Activated T-helper 17 cell treated with anti-CD3 and anti-CD28 coated beads, Interleukin-2, amount 50 U/mL, for 72 hours (primary cell): ENCODE measurements at places on chromosomes 3 and 15.

DNA sequence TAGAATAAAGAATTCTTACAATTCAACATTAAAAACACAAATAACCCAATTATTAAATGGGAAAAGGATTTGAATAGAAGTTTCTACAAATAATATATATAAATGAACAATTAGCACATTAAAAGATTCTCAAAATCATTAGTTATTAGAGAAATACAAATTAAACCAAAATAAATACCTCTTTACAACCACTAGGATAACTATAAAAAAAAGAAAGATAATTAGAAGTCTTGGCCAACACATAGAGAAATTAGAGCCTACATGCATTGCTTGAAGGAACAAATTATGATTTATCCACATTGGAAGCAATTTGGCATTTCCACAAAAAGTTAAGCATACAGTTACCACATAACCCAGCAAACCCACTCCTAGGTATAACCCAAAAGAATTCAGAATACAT lies 502.3 kb upstream of the UBE2E2 start:
- ATAC-seq, result no peak

GRCh38 chr3:87173071-87173470 lies 54.0 kb upstream of the CHMP2B start:
- no peak for ATAC-seq

DNA sequence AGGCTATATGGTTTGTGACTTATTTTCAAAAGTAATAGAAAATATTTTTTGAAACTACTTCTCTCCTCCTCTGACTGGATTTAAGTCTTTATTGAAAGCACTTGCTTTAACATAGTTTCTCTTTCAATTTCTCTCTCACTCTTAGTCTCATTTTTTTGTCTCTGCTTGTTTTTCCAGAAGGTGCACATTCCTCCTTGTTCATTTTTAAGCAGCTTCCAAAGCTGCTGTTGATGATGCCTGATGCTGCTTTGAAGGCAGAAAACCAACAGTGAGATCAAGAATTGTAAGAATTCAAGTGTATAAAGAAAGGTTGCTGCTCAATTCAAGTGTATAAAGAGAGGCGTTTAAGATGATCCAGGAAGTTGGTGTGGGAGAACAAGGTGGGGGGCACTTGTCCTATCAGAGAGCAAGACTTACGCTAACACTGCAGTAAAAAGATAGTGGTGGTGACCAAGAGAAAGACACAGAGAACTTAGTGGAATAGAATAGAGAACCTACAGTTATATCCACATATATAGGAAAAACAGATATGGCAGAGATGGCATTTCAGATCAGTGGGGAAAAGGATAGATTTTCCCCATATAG lies 12.1 kb downstream of the NR2C2 start:
- peak; percentile 58 for ATAC-seq

GRCh38 chr3:81869382-81869781 lies 107.9 kb upstream of the GBE1 start:
- no peak for ATAC-seq

DNA sequence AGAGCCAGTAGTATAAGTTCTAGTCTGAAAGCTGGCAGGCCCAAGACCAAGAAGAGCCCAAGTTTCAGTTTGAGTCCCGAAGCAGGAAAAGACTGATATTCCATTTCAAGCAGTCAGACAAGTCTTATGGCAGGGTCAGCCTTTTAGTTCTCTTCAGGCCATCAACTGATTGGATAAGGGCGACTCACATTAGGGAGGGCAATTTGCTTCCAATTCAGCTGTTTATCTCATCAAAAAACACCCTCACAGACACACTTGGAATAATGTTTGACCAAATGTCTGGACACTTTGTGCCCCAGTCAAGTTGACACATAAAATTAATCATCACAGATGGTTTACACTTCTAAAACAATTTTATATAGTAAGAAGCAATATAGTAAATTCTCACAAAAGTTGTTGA lies 69.7 kb downstream of the UBE2E2 start:
- ATAC-seq, result no peak

GRCh38 chr3:21484057-21484827 lies 266.8 kb downstream of the ZNF385D start:
- no peak for ATAC-seq

DNA sequence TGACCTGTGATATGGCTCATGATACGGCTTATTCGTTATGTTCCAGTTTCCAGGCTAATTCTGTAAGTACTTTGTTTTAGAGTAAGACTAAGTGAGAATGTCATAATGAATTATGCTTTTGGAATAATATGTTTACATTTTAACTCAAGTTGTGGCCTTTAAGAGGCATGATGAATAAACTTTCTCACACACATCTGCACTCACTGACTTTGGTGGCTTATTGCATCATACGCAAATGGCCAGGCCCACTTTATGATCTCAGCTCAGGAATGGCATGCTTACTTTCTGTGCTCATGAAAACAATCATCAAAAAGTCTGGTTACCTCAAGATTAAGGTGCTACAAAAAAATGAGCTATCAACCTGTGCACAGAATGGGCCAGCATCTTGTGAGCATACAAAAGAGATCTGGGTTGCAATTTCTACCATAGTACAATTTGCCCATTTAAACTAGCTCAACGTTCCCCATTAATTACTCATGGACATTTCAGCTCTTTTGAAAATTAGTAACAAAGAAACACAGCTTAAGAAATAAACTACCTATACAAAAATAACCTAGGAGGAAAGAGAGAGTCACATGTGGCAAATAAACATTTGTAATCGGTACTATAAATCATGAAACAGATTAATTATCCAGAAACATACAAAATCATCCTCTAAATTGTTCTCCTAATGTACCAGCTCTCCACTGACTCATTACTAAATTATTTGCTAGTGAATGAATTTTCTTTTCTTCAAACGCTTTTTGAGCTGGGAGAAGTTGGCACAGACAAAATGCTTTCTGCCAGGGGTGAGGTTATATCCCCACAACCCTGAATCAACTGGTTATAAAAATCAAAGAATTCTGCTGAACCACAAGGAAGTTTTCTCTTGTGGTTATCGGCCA lies 439.0 kb upstream of the ADAMTS9 start:
- ATAC-seq, result no peak

GRCh38 chr3:175105066-175105465 lies 245.9 kb downstream of the NAALADL2 start:
- no peak for ATAC-seq

GRCh38 chr15:57340682-57341259 lies 35.5 kb upstream of the CGNL1 start:
- peak; percentile 56 for ATAC-seq

DNA sequence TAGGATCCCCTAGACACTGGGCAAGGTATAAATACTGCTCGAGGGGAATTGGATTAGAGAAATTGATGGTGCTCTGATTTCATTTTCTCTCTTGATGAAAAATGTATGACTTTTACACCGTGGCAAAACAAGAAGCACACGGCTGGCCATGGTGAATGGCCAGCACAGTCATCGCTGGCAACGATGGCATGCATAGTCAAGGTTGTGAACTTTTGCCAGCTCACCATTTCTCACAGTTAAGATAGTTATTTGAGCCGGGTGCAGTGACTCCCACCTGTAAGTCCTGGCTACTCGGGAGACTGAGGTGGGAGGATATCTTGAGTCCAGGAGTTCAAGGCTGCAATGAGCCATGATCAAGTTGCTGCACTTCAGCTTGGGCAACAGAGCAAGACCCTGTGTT lies 95.4 kb downstream of the HMG20A start:
- no peak for ATAC-seq

- ATAC-seq, result no peak
These were observed 134.7 kb downstream of the NR2E3 start for GRCh38 chr15:71945012-71945411.

- no peak for ATAC-seq
These were observed 673.4 kb upstream of the CBLB start for GRCh38 chr3:106542101-106542769.

- ATAC-seq, result no peak
These were observed 55.7 kb upstream of the ACP3 start for GRCh38 chr3:132261506-132261905.

- no peak for ATAC-seq
These were observed 25.6 kb downstream of the FAM43A start for GRCh38 chr3:194711286-194711685.

DNA sequence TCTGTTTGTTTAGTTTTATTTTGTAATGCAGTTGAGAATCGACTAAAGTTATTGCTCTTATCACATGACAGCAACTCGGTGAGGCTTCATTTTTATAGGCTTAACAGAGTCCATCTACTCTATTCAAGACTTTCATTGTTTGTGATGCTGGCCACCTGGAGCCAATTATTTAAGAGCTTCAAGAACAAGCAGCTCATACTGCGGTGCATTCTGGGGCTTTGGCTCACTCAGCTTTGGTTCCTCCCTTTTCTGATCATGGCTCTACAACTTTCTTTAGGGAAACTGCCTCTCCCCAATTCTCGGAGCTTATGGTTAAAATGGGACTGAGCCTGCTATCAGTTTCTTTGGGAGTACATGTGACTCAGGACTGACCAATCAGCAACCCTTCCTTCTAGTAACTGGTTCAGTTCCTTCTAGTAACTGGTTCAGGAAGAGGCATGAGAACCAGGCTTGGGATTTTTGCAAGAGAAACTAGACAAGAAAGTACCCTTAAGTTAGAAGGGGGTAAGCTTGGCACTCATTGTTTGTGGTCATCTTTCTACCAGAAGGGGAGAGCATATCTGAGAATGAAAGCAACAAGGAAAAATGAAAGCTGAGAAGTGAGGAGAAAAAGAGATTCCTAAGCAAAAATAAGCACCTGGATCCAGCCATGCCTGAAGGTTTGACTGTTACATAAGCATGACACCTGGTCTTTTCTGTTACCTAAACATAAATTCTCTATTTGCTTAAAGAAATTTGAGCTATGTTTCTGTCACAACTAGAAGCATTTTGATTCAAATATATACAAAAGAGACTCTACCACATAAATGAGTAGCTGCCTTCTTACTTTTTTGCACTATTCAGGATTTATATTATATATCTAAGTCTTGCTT lies 24.1 kb upstream of the ARHGEF3 start:
- peak; percentile 36 for ATAC-seq

DNA sequence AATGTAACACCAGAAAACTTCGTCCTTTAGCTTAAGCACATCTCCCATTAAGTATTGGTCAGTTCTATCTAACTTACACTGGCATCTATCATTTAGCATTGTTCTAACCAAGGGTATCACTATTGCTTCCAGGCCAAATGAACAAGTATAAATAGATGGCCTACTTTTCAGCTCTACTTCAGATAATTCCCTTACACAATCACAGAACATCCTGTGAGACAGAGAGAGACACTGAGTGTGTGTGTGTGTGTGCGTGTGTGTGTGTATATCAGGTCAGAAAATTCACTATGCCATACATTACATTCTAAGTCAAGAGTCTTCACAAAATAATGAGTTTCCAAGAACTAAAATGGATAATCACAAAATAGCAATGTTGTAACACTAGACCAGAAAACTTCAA lies 39.1 kb downstream of the SCAPER start:
- ATAC-seq, result no peak

DNA sequence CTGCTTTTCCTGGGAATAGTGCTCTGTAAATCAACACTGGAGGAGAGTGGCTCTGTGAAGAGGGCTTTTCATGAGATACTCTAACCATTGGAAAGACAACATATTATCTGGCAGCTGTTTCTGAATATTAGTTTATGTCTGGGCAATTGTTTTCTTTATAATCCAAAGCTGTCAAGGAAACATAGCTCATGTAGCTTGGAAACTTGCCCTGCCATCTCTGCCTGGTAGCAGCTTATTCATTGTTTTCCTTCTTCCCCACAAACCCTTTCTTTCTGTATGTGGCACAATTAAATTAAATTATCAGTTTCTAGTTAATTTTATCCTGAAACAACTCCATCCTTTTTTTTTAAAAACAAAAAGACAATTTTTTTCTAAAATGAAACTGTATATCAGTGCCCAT lies 160.0 kb downstream of the EDEM1 start:
- no peak for ATAC-seq

- peak; percentile 34 for ATAC-seq
These were observed 16.0 kb upstream of the SRP14 start for GRCh38 chr15:40054855-40055575.

DNA sequence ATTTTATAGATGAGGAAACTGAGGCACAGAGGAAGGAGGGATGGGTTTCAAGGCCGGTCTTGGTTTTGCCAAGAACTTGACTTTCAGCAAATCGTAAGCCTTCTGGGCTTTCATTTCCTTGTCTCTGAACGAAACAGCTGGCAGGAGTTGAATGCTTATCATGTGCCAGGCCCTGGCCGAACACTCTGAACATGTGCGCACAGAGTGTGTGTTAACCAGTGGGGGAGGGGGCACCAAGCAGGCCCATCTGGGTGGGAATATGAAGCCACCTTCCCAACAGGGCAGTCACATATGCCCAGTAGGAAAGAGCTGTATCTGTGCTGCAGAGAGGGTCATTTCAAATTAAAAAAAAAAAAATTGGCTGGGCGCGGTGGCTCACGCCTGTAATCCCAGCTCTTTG lies 29.3 kb downstream of the ZNF710 start:
- no peak for ATAC-seq

DNA sequence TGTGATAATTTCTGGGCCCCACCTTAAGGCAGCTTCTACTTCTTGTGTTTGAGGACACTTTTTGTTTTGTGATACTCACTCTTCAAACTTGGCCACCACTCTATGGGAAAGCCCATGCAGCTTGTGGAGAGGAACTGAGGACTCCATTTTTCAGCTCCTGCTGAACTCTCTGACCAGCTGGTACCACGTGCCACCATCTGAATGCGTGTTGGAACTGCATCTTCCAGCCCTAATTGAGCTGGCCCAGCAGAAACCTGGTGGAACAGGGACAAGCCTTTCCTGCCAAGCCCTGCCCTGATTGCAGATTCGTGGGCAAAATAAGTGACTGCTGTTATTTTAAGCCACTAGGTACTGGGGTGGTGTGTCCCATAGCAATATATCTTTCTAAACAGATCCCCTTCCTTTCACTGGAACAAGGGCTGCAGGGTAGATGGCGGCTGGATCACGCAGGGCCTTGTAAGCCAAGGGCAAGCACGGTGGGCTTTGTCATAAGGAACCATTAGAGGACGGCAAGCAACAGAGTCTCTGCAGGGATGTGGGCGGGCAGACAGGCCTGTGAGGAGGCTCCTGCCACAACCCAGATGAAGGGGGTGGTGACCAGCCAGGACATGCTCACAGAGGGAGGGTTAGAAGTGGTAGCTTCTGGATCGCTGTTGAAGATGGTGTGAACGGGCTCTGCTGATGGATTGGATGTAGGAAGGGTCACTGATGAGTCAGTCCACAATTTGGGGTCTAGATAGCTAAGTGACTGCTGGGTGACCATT lies 9.5 kb downstream of the H1-8 start:
- no peak for ATAC-seq

DNA sequence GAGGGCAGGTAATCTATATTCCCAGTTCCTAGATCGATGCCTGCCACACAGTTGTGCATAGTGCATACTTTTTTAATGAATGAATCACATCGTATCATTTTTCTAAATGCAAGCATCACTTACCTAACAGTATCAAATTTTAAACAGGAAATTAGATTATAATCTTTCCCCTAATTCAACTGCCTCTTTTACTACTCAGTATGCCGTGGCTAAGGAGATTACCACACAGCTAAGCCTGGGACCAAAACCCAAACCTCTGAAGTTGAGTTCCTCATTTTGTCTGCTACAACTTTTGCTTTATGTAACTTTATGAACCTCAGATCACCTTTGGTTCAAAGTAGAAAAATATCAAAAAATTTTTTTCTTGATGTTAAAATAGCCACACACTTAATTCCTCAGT lies 53.2 kb upstream of the FNDC3B start:
- ATAC-seq, result no peak
